ENCODE measurements at places on chromosomes 16 and 17.

DNA sequence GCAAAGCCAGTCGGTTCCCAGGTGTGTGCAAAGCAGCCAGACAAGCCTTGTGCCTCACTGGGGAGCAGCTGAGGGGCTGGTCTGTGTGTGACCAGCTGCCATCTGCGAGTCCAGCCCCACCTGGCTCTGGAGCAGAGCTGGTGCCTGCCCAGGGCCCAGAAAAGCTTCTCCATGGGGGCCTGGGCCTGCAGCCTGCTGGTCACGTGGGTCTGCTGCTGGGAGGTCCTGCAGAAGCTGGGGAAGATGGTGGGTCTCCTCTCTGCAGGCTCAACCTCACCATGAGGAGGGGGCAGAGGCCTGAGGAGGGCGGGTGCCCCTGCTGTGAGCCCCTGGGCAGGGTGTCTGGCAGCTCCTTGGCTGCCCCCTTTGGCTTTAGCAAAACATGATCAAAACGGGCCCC lies 71.9 kb downstream of the ENGASE start:
- no peak for DNase-seq

DNA sequence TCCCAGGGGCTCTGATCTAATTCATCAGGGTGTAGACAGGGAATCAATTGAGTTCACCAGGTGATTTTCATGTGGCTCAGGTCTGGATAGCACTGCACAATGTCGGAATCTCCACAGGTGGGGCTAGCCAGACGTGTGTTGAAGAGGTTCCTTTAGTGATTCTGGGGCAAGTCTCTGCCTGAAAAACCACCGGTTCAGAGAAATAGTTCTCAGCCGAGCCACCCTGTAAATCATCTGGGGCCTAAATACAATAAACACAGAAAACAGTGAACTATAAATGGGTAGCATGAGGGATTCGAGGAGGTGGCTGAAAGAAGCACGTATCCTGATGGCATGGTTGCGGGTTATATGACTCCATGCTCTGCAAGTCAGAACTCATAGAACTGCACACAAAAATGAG lies 21.3 kb downstream of the ASPA start:
- DNase-seq = no peak

GRCh38 chr17:55420776-55421178 lies 858 bp downstream of the MMD start:
- no peak for DNase-seq

GRCh38 chr16:29696881-29697331 lies 17.9 kb downstream of the QPRT start:
- no peak for DNase-seq

GRCh38 chr17:12990041-12990808 lies 27.6 kb downstream of the ELAC2 start:
- DNase-seq = no peak

GRCh38 chr17:7039832-7040231 lies 4.0 kb downstream of the SLC16A13 start:
- DNase-seq = no peak

DNA sequence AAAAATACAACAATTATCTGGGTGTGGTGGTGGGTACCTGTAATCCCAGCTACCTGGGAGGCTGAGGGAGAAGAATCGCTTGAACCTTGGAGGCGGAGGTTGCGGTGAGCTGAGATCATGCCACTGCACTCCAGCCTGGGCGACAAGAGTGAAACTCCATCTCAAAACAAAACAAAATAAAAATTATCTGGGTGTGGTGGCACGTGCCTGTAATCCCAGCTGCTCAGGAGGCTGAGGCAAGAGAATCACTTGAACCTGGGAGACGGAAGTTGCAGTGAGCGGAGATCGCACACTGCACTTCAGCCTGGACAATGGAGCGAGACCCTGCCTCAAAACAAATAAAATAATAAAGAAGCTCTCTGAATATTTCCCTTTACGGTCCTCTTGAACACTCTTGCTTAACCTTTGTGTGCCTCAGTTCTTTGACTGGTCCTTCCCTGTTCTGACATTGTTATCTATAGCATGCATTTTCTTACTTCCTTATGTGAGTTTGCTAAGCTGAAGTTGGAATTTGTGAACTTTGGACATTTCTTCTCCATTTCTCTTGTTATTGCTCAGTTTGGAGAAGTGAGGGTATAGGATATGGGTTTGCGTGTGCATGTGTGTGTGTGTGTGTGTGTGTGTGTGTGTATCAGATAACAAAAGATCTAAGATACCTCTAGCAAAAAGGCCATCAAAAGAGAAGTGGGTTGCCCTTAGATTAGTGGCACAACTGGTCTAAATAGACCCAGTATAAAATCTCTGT lies 29.7 kb upstream of the WSB1 start:
- no peak for DNase-seq

DNA sequence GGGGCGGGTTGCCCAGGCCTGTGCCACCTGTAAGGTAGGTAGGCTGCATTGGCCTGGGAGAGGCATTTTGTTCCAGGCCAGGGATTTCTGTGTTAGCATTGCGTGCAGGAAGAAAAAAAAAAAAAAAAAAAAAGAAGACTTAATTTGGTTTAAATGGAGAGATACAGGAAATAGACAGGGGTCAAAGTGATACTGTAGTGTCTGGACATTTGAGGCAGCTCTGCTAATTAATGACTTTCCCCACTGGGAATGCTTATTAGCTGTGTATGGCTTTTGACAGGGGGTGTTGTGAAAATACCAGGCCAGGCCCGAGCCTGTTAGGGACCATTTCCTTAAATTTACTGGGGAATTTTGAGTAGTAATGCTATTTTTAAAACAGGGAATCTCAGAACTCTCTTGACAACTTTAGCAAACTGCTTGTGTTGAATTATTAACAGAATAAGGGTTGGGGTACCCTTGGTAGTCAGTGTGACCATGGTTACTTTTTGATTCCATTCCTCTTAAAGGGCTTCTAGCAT lies 1.0 kb downstream of the MAP2K4 start:
- DNase-seq = no peak

- DNase-seq = no peak
Observed at GRCh38 chr16:25593260-25593659, 98.5 kb upstream of the HS3ST4 start.

DNA sequence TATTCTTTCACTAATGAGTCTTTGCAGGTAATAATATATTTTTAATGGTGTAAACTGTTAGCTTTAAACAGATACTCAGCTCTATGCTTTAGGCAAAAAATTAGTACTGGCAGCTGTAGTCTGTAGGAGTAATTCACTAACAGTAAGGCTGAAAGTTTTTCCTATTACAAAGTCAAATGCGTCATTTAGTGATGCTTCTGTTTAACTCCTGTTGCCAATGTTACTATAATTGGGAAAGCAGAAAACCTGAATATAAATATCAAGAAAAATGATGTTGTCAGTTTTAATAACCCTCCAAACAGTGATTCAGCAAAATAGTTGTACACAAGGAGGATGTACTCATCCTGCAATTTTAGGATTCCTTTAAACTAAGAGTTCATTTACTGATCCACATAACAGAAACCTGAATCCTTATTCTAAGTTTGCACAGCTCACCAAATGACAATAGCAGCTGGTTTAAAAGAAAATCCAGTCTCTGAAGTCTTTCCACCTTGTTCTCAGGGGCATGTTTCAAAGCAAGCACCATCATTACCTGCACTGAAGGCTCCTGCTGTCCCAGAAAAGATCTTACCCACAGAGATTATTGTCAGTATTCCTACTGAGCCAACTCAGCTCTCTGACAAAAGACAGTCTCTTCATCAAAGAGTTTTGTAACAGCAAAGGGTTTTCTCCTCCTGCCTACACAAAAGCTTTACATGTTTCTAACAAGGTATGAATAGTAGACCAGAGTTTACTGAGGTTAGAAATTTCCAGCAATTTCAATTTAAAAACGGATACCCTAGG lies 4.2 kb downstream of the CDR2 start:
- DNase-seq = no peak

DNA sequence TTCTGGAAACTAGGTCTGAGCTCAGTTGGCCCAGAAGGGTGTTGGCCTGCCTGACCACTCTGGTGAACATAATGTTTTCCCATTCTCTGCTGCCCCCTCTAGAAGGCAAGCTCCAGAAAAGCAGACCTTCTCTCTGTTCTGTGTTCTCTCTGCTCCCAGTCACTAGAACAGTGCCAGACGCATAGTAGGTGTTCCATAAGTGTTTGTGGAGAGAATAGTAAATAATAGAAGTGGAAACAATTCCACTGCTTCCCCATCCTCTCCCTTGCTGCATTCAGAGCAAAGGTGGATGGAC lies 32.2 kb upstream of the ETV4 start:
- DNase-seq = no peak

- DNase-seq = no peak
Observed at GRCh38 chr16:13307851-13308250, 406.5 kb downstream of the SHISA9 start.

DNA sequence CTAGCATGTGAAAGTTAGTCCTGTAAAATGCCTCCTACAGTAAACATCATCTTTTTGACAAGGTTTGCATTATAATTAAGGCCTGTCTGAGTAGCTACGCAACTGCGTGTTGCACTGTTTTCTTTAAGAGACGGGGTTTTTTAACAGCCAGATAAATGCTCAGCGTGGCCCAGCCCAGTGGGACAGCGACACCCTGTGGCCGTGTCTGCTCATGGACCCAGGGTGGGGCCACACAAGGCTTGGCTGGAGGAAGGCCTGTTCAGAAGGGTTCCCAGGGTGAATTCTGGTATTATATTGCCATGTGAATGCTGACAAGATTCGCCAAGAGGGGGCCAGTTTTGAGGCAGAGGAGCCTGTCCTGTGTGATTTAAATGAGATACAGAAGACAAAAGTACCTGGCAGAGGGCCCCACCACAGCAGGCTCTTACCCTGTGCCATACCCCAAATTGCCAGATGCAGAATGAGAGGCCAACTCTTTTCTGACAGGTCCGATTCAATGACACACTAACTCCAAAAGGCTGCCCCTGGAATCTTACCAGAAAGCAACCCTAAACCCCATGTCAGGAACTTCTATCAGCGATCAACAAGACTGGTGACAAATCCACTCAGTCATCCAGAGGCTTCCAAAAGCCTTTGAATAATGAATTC lies 65.9 kb upstream of the IRX6 start:
- no peak for DNase-seq

DNA sequence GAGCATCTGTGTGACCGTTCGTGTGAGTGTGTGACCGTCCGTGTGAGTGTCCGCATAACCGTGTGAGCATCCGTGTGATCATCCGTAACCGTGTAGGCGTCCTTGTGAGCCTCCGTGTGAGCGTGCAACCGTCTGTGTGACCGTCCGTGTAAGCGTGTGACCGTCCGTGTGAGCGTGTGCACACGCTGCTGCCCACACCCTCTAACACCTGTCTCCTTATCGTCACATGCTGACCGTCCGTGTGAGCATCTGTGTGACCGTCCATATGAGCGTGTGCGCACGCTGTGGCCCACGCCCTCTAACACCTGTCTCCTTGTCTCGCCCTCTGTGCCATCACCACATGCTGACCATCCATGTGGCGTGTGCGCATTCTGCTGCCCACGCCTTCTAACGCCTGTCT lies 31.1 kb downstream of the NME3 start:
- no peak for DNase-seq

DNA sequence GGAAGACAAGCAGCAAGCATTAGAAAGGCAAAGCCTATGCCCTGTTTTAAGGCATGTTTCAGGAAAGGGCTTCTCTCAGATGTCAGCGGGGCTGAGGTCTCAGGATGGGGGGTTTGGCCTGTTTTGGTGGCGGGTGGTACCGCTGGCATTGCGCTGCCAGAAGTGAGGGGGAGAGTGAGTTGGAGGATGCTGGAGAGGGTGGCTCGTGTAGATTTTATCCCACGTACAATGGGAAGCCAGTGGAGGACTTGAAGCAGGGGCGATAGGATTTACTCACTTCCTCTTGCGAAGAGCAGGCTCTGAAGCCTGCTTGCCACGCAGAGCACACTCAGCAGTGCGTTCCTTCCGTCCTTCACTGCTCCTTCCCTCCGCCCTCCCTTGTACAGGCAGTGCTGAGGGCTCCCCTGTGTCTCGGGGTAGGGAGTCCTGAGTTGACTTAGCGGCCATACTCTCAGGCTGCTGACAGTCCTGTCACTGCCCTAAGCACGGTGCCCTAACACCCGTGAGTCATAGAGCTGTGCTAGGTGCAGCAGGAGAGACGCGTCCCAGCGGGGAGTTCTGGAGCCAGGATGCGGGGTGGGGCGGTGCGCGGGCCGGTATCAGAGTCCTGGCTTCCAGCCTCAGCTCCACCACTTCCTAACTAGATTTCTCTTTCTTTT lies 113.1 kb downstream of the SNX29 start:
- no peak for DNase-seq

GRCh38 chr16:87383505-87384161 lies at the start of gene FBXO31:
Gene FBXO31 (minus strand): TSS chr16:87383776. CDS start chr16:87383744, 32 bp downstream.
- peak; percentile 71 for DNase-seq

GRCh38 chr17:35784895-35785294 lies 10.5 kb downstream of the MMP28 start:
- DNase-seq = no peak

DNA sequence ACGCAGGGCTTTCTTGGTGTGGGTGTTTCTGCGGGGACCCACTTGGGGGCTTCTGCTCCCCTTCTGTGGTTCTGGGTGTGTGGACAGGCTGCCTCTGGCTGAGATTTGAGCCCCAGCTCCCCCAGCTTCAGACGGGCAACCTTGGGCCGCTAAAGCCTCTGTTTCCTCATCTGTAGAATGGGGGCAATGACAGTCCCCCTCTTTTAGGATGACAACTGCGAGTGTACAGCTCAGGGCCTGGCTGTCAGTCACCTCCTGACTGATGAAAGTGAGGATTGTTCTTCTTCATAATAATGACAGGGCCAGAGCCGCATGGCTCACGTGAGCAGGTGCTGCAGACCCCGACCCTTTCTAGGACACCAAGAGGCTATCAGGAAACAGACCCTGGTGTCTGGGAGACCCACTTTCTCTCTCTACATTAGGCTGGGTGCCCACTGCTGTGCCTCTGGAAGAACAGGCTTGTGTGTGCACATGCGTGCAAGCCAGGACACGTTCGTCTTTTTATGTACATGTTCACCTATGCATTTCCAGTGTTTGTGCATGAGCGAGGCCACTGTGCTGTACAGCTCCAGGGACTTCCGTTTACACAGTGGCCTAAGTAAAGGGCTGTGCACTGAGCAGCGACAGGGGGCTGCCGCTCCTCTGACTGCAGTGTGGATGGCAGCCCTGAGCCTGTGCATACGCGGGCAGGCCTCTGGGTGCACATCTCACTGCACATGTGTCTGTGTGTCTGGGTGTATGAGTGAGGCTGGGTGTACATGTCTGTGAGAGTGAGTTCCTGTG lies 4.6 kb downstream of the SPNS3 start:
- no peak for DNase-seq

DNA sequence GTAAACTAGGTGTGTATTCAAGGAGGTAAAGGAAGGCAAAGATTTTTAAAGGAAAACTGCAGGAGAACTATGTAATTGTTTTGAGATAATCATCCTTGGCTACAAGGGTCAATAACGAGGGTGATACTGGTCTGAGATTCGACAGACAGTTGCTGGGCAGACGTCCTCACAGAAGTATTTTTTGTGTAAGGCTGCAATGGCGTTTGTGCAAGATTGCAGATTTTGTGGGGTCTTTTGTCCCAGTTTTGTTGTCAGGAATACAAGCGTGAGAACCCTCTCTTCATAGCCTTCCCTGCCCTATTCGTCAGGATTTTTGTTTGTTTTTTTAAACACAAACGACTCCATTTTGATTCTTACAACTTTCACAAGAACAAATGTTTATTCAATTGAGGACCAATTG lies 57.5 kb downstream of the GPR139 start:
- no peak for DNase-seq

GRCh38 chr17:50615828-50616227 lies 18.9 kb upstream of the ABCC3 start:
- no peak for DNase-seq

All from NCI-H1930 (cell line).